ENCODE measurements at places on chromosomes 1 and 21.

DNA sequence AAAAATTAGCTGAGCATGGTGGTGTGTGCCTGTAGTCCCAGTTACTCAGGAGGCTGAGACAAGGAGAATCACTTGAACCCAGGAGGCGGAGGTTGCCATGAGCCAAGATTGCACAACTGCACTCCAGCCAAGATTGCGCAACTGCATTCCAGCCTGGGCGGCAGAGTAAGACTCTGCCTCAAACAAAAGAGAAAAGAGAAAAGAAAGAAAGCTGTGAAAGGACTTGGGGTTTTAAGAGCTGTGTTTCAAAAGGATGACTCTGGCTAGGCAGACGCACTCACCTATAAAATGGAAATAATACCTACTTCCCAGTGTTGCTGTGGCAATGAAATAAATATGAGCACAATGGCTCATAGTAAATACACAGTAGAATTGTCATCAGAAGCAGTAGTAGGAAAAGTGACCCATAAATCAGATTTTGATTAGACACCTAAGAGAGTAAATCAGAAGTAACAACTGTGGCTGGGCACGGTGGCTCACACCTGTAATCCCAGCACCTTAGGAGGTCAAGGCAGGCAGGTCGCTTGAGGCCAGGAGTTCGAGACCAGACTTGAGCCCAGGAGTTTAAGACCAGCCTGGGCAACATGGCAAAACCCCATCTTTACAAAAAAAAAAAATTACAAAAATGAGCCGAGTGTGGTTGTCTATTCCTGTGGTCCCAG is 45.9 kb upstream of the PUM1 start:
- DNase-seq, result no peak

- DNase-seq, result no peak
These were observed 7.8 kb downstream of the GLIS1 start for GRCh38 chr1:53731043-53731600.

- DNase-seq, result no peak
These were observed 67.8 kb downstream of the VPS26C start for GRCh38 chr21:37199057-37199924.

DNA sequence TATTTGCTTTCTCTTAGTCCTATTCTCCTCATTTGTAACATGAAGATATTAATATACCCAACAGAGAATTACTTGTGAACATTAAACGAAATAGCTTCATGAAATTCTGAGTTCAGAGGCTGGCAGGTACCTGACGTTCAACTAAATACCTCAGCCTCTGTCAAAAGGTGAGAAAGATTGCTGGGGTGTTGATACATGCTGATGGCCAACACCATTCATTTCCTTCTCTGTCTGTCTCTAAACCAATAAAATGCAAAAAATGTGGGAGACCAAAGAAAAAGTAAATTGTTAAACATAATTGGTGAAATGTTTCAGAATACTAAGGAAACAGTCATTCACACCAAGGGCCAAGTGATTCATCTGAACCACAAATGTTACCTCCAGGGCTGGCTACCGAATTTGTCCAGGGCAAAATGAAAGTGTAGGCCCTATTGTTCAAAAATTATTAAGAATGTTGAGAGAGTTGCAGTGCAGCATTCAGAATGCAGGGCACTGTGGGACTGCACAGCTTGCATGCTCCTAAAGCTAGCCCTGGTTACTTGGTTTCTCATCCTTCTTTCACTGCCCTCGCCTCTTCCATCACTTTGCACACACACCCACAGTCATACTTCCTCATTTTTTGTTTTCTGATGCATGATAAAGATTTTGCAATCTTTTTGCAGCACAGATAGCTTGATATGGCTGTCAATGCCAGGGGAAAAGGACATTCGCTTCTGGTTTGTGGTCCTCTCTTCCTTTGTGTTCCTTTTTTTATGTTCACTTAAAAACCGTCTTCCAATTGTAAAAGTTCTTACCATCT is 414.3 kb upstream of the NR5A2 start:
- DNase-seq, result peak; percentile 12
